Gastroesophageal sphincter (tissue), 4 donors: ENCODE measurements at places on chromosomes 2 and 18. TPM values are rescaled to one million over a fixed set of nuclear protein-coding genes. Genes with fewer than 3 reads are reported as not detected.
A peak's percentile ranks its signal among the peaks of the same experiment; 100 is the strongest.

IL1RL2 gene
- total RNA-seq = 0.40 TPM

FRZB gene
- 26.4 TPM for total RNA-seq

RABL2A gene
- total RNA-seq = 16.0 TPM

LRRC30 gene
- not detected for total RNA-seq

PPP1CB gene
- 676 TPM for total RNA-seq

MARS2 gene
- 4.7 TPM for total RNA-seq

UGT1A8 gene
- total RNA-seq = not detected

DNAJC5G gene
- total RNA-seq = not detected

CENPO gene
- total RNA-seq = 3.8 TPM

BOLL gene
- total RNA-seq = not detected

CXCR2 gene
- total RNA-seq = not detected

KCNS3 gene
- total RNA-seq = 37.3 TPM

- no peak for ATAC-seq
Measured at GRCh38 chr2:3637692-3638455, 20.1 kb upstream of the ALLC start.

GRCh38 chr2:238059505-238059904 is 1.3 kb upstream of the SCLY start:
- ATAC-seq = no peak

DNA sequence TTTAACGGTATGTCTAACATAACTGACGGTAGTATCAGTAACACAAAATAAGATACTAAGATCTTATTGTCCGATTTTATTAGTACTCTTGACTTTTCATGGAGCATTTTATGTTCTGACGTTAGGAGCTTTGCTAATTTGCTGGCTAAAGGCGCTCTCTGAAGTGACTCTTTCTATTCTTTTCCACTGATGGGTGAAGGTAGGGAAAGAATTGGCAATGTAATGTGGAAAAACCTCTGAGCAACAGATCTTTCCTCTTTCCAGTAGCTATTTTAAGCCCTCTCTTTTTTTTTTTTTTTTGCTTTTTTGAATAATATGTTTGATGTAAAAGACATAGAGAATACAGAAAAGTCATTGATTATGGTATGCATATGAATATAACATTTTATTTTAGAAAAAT is 4.6 kb downstream of the CCNYL1 start:
- no peak for ATAC-seq

- no peak for ATAC-seq
Measured at GRCh38 chr2:117360586-117360985, 453.9 kb upstream of the DDX18 start.

- no peak for ATAC-seq
Measured at GRCh38 chr2:230865766-230866755, 1.3 kb downstream of the ITM2C start.

DNA sequence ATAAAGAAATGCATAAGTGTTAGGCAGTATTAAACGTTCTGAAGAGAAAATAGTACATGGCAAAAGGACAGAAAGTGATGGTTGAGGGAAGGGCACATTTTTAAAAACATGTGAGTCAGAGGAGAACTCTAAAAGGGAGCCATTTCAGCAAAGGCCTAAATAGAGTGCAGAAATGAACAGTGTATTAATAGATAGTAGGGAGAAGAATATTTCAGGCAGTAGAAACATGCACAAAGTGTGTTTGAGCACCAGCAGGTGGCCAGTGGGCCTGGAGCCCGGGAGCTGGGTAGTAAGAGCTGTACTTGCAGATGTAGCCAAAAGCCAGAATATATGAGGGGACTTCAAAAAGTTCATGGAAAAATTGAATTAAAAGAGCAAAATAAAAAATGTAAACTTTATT is 288.1 kb upstream of the FIGN start:
- no peak for ATAC-seq

GRCh38 chr2:47344890-47345589 is 57.9 kb upstream of the MSH2 start:
- ATAC-seq = peak; percentile 87

GRCh38 chr2:190677255-190677654 is 28.4 kb downstream of the NAB1 start:
- ATAC-seq = no peak

DNA sequence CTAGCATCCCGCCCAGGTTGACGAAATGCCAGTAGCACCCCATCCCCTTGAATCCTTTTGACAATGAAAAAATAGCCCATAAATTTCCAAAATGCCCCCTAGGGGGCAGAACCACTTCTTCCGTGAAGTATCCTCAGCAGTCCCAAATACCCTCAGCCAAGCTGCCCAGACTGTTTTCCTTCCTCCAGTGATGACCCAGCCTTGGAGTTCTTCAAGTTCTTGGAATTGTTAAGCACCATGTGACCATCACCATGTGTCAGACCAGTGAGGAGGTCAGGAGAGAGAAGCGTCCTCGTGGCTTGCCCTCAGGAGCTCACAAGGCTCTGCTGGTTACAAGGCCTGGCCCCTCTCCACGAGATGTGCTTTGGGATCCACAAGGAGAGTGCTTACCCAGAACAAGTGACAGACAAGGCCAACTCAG is 1.4 kb upstream of the SLC23A3 start:
- ATAC-seq = peak; percentile 97

- ATAC-seq = no peak
Measured at GRCh38 chr2:23673830-23674679, 252.9 kb downstream of the ATAD2B start.

GRCh38 chr2:203412546-203413331 is 84.5 kb downstream of the ABI2 start:
- ATAC-seq = no peak

- ATAC-seq = no peak
Measured at GRCh38 chr18:40249390-40250080, 1705.5 kb upstream of the PIK3C3 start.

DNA sequence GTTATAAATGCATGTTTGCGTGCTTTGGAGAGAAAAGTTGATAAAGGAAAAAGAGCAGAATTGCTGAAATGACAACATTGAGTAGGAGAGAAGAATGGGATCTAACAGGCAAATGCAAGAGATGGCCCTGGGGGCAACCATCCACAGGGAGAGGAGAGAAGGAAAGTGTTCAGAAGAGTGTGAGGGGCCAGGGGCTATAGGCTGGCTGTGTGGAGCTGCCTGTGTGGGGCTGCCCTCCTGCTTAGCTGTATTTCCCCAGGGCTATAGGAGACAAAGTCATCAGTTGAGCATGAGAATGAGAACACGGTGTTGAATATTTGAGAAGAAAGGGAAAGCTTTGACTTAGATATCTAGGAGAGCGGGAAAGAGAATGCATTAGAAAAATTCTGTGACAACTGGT is 572.0 kb downstream of the SOX11 start:
- no peak for ATAC-seq

- ATAC-seq = no peak
Measured at GRCh38 chr2:146125551-146125950, 1605.6 kb upstream of the ZEB2 start.

DNA sequence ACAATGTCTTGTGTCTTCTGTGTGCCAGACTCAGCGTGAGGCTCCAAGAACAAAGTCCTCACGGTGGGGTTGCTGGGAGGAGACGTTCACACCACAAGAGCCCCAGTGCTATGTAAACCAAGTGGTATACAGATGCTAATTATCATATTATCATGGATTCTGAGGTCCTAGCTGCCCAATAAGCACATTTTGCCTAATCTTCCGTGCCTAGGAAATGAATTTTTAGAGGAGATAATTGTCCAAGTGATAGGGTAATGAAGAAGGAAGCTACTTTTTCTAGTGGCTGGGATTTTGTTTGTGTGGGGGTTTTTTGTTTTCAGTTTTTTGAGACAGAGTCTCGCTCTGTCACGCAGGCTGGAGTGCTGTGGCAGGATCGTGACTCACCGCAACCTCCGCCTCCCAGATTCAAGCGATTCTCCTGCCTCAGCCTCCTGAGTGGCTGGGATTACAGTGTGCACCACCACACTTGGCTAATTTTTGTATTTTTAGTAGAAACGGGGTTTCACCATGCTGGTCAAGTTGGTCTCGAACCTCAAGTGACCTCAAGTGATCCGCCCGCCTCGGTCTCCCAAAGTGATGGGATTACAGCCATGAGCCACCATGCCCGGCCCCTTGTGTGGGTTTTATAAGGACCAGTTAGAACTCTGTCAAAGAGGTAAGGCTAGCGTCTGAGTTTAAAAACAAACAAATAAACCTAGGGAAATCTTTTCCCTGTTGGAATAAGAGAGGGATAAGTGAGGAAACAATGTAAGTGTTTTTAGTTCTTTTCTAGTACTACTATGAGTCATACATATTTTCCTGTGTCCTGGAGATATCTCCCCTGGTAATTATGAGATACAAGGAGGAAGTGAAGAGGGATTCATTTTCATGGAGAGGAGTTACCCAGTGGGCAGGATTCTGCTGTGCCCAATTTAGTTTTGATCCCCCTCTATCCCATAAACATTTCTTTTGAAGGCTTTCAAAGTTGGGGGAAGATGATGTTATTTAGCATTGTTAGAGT is 9.5 kb upstream of the SMAD7 start:
- no peak for ATAC-seq

GRCh38 chr2:142165790-142166189 is 35.0 kb upstream of the LRP1B start:
- ATAC-seq = no peak

DNA sequence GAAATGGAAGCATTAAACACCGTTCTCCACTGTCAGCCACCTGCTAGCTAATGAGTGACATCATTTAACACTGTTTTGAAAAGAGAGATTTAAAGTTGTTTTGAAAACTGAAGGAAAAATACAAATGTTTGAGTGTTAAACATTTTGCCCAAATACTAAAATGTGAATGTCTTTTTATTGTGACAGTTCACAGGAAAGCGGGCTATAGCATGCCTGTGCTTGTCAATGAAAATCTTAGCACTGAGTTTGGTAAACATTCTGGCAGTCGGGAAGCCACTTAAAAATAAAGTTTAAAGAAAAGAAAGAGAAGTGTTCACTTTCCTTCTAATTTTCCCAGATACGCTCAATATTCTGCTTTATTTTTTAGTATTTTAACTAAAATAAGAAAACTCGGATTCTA is 40.3 kb upstream of the SMIM21 start:
- no peak for ATAC-seq

DNA sequence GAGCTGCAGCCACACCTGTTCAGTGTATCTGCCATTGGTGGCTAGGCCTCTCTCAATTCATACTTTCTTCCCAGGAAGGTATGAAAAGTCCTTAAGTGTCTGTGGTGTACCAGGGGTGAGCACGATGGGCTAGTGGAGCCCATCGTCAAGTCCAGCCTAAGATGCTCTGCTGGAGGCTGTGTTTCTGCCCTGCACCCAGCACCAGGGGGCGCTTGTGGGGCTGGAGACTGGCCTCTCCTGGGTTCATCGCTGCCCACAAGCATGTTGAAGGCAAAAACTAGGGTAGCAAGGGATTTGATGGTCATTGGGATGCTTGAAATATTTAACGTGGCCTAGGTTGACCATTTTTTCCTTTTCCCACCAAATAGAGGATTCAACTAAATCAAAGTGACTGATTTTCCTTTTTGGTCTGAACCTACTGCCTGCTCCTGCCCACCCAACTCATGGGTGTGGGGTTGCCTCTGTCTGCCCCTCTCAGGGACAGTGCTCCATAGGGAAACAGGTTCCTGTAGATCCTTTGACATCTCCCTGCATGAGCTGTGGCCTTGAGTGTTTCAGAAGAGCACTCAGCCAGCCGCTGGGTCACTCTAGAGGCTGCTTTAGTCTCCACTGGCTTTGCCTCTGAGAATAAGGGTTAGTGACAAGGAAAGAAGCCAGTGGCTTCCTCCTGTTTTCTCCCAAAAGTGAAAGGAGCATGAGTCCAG is 59.0 kb downstream of the TPGS2 start:
- no peak for ATAC-seq

GRCh38 chr2:4914551-4914950 is 777.6 kb upstream of the SOX11 start:
- ATAC-seq = peak; percentile 69

DNA sequence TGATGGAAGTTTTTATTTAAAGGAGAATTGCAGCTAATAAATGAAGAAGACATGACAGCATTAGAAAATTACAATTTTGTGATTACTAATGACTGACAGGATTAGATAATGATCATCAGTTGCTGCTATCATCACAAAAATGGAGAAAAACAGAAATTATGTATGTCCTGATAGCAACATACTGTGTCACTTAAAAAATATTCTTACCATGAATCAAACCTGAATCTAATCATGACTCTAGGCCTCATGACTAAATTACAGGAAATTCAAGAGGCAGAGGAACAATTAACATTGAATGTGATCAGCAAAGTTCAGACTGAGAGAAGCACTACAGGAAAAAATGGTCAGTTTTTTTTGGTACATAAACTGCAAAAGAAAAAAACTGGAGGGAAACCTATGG is 147.8 kb downstream of the PMAIP1 start:
- ATAC-seq = no peak

- no peak for ATAC-seq
Measured at GRCh38 chr2:46239847-46240181, 57.4 kb upstream of the EPAS1 start.

DNA sequence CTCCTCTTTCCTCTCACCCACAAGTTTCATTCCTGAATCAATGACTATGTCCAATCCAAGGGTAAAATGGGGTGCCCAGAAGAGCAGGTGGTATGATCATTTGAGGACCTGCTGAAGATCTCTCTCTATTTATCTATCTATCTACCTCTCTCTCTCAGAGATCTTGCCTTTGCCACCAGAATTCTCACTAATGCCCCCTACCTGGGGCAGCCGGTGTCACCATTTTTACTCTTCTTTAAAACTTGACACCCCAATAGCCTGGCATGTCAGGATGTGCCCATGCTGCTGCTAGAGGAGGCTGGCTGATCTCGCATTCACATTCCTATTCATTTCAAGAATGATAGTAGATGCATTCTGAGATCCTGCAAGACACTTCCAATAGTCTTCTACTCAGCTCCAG is 24.3 kb upstream of the RPIA start:
- no peak for ATAC-seq

GRCh38 chr2:212245880-212246279 is 292.7 kb downstream of the ERBB4 start:
- ATAC-seq = no peak

DNA sequence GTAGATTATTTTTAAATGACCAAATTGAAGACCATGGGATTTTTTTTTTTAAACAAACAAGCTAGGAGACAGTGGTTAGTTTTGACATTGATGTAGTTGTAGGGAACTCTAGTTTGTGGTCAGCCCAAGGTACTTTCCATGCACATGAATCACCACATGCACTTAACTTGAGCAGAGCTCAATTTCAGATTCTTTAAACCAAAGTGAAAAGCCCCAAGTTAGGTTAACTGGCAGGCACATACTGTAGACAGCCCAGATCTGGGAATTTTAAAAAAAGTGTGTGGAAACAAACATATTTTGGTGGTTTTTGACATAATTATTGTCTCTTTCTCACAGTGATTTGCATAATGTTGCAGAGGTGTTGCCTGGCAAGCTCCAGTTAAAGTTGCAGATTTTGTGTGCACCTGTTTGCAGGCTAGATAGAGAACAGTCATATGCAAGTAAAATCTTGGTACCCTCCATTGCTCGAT is 88.4 kb downstream of the BCL2L11 start:
- ATAC-seq = no peak

DNA sequence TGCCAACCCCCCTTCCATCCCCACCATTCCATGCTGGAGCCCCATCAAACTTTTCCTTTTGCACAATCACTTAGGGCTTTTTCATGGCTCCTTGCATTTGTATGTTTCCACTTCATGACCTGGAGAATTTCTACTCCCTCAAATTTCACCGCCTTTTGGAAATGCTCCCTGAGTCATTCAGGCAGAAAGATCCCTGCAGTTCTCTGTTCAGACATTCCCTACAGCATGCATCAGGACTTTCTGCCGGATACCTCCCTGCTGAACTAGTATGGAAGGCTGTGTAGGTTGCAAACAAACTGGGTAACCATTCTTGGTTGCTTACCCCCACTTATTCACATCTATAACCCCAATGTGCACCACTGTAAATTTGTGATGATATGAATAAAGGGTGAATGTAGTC is 389.6 kb upstream of the CELF4 start:
- no peak for ATAC-seq
